Smooth muscle cell of the pulmonary artery (primary cell): ENCODE measurements at places on chromosomes 6 and 20. TPM values are rescaled to one million over a fixed set of nuclear protein-coding genes. Genes with fewer than 3 reads are reported as not detected.

KIF6 gene
- total RNA-seq = 0.26 and 0.33 TPM in 2 replicates

ZNF343 gene
- total RNA-seq = 13.0 and 15.3 TPM in 2 replicates

MYO6 gene
- total RNA-seq = 21.2 and 23.2 TPM in 2 replicates

BEND6 gene
- 12.4 and 12.8 TPM in 2 replicates for total RNA-seq

ISM1 gene
- under 0.01 and 0.07 TPM in 2 replicates for total RNA-seq

EBF4 gene
- total RNA-seq = 0.78 and 0.89 TPM in 2 replicates

CENPW gene
- 1.6 and 4.2 TPM in 2 replicates for total RNA-seq

L3MBTL1 gene
- 5.7 and 7.5 TPM in 2 replicates for total RNA-seq

OR2B6 gene
- total RNA-seq = 0.07 TPM in 1 of 2 replicates, not detected in the other

PI16 gene
- 0.59 and 1.8 TPM in 2 replicates for total RNA-seq

TUBB2B gene
- total RNA-seq = 3.9 and 5.1 TPM in 2 replicates

CABLES2 gene
- 1.0 and 1.7 TPM in 2 replicates for total RNA-seq

PPP2R5D gene
- total RNA-seq = 30.0 and 39.8 TPM in 2 replicates

ZFP64 gene
- 17.5 and 25.3 TPM in 2 replicates for total RNA-seq

LGSN gene
- 0.07 TPM in 1 of 2 replicates, not detected in the other for total RNA-seq

MCM3 gene
- 20.6 and 24.3 TPM in 2 replicates for total RNA-seq

NRSN1 gene
- total RNA-seq = not detected in 2 replicates

DSP gene
- 11.4 and 13.2 TPM in 2 replicates for total RNA-seq

SRSF12 gene
- 0.03 and 0.33 TPM in 2 replicates for total RNA-seq

VWA7 gene
- total RNA-seq = 0.26 and 0.46 TPM in 2 replicates

PRKN gene
- 1.1 and 3.0 TPM in 2 replicates for total RNA-seq

HMGCLL1 gene
- total RNA-seq = 0.07 TPM in 1 of 2 replicates, not detected in the other

LY6G6C gene
- not detected in 2 replicates for total RNA-seq

GJA10 gene
- not detected in 2 replicates for total RNA-seq

CCN2 gene
- total RNA-seq = 658 and 710 TPM in 2 replicates

VSX1 gene
- total RNA-seq = not detected in 2 replicates

TINAG gene
- not detected in 2 replicates for total RNA-seq

C6orf52 gene
- total RNA-seq = 0.46 TPM in 1 of 2 replicates, not detected in the other

SAPCD1 gene
- 0.78 and 0.79 TPM in 2 replicates for total RNA-seq

EPPIN gene
- total RNA-seq = 0.39 TPM in 1 of 2 replicates, not detected in the other

GPX5 gene
- total RNA-seq = not detected in 2 replicates

MEP1A gene
- not detected in 2 replicates for total RNA-seq

PTPRT gene
- under 0.01 and 0.07 TPM in 2 replicates for total RNA-seq

PTK7 gene
- total RNA-seq = 36.5 and 85.2 TPM in 2 replicates

DNAH8 gene
- under 0.01 TPM in 1 of 2 replicates, not detected in the other for total RNA-seq

PHACTR1 gene
- 0.33 and 1.6 TPM in 2 replicates for total RNA-seq

DCBLD1 gene
- 39.2 and 54.2 TPM in 2 replicates for total RNA-seq

LY6G6F gene
- total RNA-seq = not detected in 2 replicates

IP6K3 gene
- 0.03 and 0.20 TPM in 2 replicates for total RNA-seq

CLVS2 gene
- not detected in 2 replicates for total RNA-seq

SIRPA gene
- total RNA-seq = 7.9 and 13.6 TPM in 2 replicates

INSM1 gene
- total RNA-seq = not detected in 2 replicates

ESR1 gene
- 0.36 and 1.8 TPM in 2 replicates for total RNA-seq

NCOA5 gene
- 9.3 and 9.6 TPM in 2 replicates for total RNA-seq

NUS1 gene
- 22.9 and 30.0 TPM in 2 replicates for total RNA-seq

METTL24 gene
- total RNA-seq = 0.26 and 0.52 TPM in 2 replicates

ZNF831 gene
- not detected in 2 replicates for total RNA-seq

DPPA5 gene
- not detected in 2 replicates for total RNA-seq

CDH26 gene
- 0.17 and 0.59 TPM in 2 replicates for total RNA-seq

HLA-DQB1 gene
- not detected in 2 replicates for total RNA-seq
